NK-92 treated with Interleukin-12 subunit alpha and Interleukin-12 subunit beta, amount 100 ng/mL, for 24 hours (cell line): ENCODE measurements at places on chromosomes 2 and 18.
A peak's percentile ranks its signal among the peaks of the same experiment; 100 is the strongest.

DNA sequence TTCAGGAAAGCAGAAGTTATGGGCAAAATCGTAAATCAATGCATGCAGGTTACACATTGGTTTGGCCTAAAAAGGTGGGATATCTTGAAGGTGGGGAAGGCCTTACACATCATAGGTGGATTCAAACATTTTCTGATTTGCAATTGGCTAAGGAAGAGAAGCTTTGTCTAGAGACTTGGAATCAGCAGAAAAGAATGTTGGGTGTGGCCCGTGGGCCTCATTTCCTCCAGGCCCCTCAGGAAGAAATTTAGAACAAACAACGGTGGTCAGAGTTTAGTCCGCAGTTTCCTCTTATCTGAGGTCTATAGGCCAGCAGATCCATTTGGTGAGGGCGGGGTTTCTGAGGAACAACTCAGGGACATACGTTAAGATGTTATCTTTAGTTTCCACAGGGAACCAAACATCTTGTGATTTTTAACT lies 50.9 kb upstream of the AFF3 start:
- no peak for DNase-seq

DNA sequence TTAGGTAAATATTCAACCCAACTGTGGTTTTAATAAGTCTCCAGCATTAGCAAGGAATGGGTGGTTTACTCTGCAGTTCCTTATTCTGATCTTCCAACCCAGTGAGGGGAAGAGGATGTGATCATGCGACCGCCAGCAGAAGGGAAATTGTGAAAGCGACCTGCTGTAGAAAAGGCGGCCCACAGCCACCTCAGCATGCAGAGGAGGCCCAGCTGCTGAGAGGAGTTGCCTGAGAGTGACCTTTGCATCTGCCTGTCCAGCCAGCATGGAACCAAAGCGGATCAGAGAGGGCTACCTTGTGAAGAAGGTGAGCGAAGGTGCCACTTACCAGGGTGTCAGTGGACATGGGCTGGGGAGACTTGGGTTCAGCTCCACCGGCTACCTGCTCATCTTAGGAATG lies at the start of gene PLEK:
Gene PLEK, plus strand, starts transcription at position 196 of the 400 bp plus-strand sequence. Its CDS starts 70 bp downstream, at position 266.
- DNase-seq = peak; percentile 71

DNA sequence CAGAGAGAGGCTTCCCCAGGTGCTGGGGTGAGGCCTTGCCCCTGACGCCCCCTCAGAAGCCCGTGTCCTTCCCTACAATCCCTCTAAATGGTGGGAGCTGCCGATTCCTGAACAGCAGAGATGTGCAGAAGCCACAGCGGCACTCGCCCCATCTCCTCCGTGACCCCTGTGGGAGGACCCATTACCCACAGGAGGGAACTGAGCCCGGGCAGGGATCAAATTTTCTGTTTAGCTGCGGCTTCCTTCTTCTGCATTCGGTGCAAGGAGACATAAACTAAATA lies 181.2 kb upstream of the RAB6C start:
- DNase-seq = no peak

DNA sequence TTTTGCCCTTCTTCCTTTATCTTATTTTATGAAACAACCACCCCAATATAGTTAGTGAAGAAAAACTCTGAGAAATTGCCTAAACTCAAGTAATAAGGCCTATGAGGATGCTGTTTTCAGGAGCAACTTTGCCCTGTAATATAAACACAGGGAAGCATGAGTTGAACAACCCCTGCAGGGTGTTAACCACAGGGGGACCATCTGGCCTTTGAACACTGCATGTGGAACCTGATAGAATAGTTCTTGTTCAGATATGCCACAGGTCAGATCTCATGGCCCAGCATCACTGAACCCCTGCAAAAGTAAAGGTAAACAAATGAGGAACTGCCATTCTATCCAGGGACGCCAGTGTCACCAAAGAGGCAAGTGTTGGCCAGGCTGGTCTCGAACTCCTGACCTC lies 82.6 kb downstream of the MAPK4 start:
- no peak for DNase-seq

DNA sequence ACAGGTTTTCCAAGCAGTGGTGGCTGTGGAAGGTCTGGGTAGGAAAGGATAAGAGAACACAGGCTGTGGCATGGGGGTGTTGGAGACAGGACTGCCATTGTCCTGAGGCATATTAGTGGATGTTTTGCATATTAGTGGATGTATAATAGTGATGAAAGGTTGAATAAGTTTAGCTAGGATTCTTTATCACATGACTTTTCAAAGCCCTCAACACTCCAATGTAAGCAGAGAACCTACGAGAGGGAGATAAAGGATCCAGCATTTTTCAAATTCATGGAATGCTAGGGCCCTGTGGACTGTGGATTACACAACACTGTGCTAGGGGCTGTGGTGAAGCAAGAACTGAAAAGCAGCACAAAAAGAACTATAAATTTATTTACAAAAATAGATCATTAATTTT lies 63.2 kb downstream of the POLE4 start:
- no peak for DNase-seq

- no peak for DNase-seq
These were observed 62.8 kb upstream of the LAPTM4A start for GRCh38 chr2:20113986-20114938.

- DNase-seq = no peak
These were observed 83.6 kb downstream of the ASXL2 start for GRCh38 chr2:25794544-25795276.

GRCh38 chr18:45248240-45248903 lies 366.9 kb upstream of the SLC14A2 start:
- DNase-seq = no peak

DNA sequence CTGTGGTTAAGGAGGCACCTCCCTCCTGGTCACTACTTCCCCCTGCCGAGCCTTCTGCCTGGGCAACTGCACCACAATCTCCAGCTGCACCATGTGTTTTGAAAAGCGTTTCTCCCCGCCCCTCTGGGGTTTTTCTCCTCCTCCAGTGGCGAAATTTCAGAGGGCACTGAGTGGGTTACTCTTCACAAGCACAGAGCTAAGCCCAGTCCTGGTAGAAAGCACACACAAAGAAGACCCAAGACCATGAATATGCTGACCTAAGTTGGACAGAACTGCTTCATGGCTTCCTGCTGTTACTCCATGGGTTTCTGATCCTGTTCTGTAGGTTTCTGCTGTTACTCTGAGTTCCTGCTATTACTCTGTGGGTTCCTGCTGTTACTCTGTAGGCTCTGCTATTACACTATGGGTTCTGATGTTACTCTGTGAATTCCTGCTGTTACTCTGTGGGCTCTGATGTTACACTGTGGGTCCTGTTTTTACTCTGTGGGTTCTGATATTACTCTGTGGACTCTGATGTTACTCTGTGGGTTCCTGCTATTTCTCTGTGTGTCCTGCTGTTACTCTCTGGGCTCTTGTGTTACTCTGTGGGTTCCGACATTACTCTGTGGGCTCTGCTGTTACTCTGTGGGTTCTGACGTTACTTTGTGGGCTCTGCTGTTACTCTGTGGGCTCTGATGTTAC lies 216.6 kb downstream of the RTP5 start:
- no peak for DNase-seq

- no peak for DNase-seq
These were observed 276.5 kb upstream of the ATP5MC3 start for GRCh38 chr2:175457895-175458448.

- no peak for DNase-seq
These were observed 46.4 kb downstream of the SLC8A1 start for GRCh38 chr2:40405465-40405864.

DNA sequence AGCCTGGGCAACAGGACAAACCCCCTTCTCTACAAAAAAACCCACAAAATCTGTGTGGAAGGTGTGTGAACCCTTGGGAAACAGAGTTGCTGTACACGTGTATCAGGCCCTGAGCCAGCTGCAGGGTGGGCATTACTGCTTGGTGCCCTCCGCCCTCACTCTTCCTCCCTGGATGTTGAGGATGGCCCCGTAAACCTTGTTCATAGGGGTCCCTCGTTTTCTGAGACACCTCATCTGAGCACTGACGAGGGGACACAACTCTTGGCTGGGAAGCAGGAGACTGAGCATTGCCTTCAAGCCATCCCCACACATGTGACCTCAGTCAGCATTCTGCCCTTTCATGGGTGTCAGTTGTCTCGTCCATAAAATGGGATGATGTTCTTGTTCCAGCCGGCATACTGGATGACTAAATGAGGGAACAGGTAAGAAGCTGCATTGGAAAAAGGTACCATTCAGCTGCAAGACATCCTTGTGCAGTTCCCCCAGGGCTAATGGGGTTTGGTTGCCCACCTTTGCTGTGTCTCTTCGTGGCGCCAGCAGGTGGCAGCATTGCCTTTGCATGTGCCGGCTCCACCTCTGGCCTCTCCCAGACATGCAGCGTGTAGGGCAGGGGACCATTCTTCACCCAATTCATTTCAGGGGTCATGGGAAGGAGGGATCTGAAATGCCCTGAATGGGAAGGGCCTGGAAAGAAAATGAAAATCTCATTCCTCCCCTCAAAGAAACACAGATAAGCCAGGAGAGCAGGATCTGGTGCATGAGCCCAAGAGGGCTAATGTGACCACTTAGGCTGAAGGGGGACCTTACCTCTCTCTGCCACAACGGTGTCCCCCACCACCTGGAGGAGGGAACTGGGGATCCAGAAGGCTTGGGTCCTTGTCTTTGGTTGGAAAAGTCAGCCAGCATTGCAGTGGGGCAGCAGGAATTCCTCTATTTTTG lies 36.4 kb upstream of the HAAO start:
- peak; percentile 38 for DNase-seq

GRCh38 chr18:27301615-27302378 lies 116.7 kb upstream of the CHST9 start:
- DNase-seq = no peak
